ENCODE measurements at places on chromosomes 5 and 9.
A peak's percentile ranks its signal among the peaks of the same experiment; 100 is the strongest.

GRCh38 chr5:90849939-90850338 is 291.3 kb downstream of the ADGRV1 start:
- no peak for DNase-seq

GRCh38 chr9:28207657-28208056 is 634.4 kb upstream of the C9orf72 start:
- no peak for DNase-seq

DNA sequence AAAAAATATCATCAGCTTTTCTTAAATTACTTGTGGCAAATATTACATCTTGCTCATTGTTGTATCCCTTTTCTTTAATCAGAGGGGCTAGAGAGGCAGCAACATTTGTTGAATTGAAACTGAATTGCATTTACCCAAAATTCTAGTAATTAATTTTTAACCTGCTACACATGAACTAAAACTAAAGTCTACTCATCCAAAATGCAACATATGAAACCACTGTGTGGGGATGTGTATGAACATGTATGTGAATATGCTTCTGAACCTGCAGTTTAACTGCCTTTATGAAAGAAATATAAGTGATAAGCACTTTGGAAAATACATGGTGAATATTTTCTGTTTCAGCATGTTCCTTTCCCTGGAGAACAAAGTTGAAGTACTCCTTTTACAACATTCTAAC is 158.5 kb downstream of the KIAA0825 start:
- DNase-seq: no peak

GRCh38 chr5:143248822-143249579 is 154.5 kb downstream of the NR3C1 start:
- DNase-seq: peak; percentile 65

GRCh38 chr5:122291000-122291901 is 20.8 kb upstream of the SNCAIP start:
- no peak for DNase-seq

DNA sequence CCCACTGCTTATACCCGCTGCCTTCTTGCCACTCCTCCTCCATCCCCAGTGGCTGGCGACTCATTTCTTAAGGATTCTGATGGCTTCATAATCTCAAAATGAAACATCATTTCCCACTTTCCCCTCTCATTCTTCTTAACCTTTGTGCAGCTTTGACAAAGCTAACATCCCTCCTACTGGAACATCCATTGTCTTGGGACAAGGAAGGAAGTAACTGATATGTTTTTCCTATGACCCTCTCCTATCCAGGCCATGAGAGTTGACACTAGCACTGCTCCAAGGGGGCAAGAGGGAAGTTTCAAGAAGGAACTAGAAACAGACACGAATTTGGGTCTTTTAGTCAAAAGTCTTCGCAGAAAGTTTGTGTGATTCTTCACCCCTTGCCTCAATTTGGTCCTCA is 71.7 kb upstream of the SNX2 start:
- no peak for DNase-seq

GRCh38 chr5:119746984-119747383 is 117.6 kb downstream of the FAM170A start:
- DNase-seq: no peak

GRCh38 chr5:1214936-1215220 is 10.3 kb upstream of the SLC6A18 start:
- no peak for DNase-seq

- no peak for DNase-seq
These were observed 332.2 kb downstream of the PRELID2 start for GRCh38 chr5:145502906-145503305.

- DNase-seq: no peak
These were observed 93.0 kb downstream of the APBA1 start for GRCh38 chr9:69579032-69579758.

GRCh38 chr5:29548262-29548661 is 1645.2 kb upstream of the CDH6 start:
- no peak for DNase-seq

DNA sequence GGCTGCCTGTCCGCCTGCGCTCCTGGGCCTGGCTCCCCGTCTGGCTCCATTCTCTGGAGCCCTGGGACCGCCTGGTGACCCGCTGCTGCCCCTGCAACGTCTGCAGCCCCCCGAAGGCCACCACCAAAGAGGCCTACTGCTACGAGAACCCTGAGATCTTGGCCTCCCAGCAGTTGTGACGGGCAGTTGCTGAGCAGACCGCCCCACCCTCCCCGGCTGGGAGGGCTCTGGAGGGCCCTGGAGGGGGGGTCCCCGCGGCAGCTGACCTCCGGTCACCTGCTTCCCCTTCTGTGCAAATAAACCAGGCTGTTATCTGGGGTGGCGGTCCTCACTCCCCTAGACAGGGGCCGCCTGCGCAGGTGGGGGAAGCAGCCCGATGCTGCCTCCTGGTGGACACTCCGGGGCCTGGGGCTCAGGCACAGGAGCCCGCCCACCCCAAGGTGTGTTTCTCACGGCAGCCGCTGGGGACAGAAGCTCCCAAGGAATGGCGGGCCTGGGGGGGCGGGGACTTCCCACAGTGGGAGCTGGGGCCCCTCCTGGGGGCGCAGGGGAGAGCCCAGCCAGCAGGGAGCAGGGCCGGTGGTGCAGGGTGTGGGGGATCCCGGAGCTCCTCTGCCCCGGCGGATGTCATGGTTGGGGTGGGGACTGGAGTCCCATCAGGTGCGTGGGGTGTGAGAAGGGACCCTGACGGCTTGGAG is 4.7 kb upstream of the TUBB4B start:
- peak; percentile 80 for DNase-seq

GRCh38 chr5:81189875-81190498 is 43.1 kb upstream of the CKMT2 start:
- DNase-seq: no peak

- DNase-seq: no peak
These were observed 865.0 kb upstream of the ACO1 start for GRCh38 chr9:31519424-31519823.

Measured in cardiac muscle cell (in vitro differentiated cells and primary cell).